ENCODE measurements at places on chromosomes 13 and 19. TPM values are rescaled to one million over a fixed set of nuclear protein-coding genes. Genes with fewer than 3 reads are reported as not detected.

MBD3L3 gene
- not detected for total RNA-seq

FUZ gene
- 14.0 TPM for total RNA-seq

KIR3DL1 gene
- not detected for total RNA-seq

GZMM gene
- not detected for total RNA-seq

SWSAP1 gene
- total RNA-seq, result 2.7 TPM

RXFP2 gene
- total RNA-seq, result not detected

NLRP5 gene
- not detected for total RNA-seq

DNA sequence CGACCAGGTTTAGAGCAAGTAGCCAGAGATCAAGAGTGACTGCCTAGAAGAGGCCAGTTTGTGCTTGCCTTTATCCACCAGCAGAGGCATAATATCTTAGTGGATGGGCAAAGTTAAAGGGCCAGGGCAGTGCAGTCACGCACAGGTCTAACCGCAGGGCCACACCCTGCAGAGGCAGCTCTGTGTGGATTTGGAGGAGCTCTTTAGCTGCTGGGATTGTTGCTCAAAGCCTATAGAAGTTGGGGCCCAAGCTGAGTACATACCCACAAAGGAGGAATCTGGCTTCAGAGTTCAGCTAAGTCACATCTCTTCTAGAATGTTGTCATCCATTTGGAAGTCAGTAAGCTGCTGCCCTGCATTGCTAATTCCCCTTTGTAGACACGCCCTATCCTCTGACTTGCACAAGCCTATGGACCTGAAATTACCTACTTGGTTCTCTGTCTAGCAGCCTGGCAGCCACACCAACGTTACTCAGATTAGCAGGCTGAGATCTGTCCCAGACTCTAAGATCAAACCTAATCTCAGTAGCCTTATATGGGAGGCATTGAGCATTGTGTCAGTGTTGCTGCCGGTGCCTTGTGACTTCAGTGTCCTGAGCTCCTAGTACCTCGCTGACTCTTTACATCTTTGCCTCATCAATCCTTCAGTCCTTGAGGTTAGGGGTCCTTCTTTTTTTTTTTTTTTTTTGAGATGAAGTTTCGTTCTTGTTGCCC lies 102.9 kb upstream of the STARD13 start:
- DNase-seq, result no peak

DNA sequence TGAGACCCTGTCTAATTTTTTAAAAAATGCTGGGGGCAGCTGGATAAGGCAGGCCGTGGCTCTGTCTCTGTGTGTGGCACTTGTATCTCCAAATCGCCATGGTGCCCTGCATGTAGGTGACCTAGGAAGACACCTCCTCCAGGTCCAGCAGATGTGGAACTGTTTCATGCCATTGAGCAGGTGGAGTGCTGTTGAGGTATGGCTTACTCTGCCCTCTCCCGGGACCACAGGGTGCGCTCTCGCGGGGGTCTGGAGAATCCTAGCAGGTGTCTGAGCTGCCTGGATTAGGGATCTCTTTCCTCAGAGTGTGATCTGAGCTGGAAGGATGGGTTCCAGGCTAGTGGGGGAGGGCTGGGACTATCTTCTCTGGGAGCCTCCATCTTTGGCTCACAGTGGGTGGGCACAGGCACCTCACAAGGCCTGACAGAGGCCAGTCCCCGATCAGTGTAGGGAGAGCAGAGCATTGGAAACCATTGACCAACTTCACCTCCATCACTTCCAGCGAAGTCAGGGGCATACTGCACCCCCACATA lies 67.7 kb upstream of the TM9SF2 start:
- DNase-seq, result no peak

DNA sequence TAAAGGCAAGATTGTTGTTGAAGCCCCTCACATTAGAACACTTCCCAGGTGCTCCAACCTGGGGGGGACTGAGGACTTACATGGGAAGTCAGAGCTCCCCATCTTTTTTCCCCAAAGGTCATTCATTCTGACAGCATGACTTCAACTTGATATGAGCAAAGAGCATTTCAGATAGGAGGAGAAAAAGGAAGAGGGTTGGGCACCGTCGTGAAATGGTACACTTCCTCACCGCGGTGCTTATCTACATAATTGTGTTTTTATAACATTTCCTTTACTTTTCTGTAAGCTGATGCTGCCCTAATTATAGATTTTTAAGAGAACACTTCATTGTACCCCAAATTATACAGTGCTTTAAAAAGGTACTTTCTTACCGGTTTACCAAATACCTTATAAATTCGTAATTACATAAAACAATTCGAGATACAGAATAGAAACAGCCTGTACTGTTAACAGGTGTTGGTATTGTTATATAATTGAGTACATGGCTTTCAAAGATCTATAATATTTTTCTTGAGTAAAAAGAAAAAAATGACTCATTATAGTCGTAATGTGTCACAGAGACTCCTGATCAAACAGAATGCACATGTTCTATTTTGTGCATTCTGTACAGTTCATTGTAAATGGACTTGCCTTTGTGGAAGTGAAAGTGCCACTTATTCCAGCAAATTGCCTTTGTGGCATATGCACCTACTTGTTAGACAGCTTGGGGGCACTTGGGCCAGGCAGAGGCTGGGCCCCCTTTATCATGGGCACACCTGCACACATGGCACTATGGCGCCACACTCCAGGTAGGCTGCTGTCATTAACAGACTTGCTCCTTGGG lies 81.8 kb downstream of the GGACT start:
- DNase-seq, result peak; percentile 44

DNA sequence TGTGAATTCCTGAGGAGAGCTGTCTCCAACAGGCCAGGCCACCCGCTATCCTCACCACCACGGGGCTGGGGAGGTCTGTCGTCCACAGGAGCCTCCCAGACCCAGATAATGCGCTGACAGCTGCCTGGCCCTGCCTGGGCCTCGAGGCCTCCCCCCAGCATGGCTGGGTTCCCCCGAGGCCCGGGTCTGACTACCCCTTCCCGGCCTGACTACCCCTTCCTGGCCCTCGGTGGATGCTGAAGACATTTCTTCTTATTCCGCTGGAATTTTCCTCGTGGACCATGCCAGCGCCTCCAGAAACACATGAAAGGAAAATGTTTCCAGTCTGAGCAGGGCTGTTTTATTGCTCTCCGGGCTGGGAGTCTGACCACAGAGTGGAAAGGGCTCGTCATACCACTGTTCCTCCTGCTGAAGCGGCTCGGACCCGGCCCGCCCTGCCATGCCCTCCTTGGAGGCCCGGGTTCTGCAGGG lies 16.8 kb upstream of the COMP start:
- DNase-seq, result no peak

DNA sequence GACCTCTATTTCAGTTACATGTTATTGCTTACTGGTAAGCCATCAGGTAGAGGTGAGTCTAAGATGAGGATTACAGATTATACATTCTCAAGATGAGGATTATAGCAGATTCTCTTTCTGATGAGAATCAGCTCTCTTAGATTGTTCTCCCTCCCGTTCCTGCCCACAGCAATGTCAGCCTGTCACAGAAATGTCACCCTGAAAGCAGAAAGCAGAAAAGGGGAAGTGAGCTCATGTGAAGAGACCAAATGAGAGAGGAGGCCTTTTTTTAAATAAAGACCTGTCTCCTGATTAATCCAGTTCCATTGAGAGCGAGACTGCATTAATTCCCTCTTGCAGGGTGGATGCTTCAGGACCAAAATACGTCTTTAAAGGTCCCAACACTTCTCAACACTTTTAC lies 445.6 kb downstream of the KCTD12 start:
- no peak for DNase-seq

DNA sequence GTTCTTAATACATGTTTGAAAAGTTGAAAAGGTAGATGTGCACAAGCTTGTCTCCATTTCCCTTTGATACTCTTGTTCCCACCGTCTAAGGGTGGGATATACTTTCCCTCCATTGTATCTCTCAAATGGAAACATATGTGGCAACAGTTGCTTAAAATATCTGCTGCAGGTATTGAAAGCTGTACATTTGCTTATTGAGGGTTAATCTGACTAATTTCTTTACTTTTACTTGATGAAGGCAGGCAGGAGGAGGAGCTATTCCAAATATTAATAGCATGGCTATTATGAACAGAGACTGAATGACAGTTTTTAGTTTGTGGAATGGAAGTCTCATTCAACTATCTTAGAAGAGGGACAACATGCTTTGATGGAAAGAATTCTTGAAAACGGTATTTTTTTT lies 103.8 kb downstream of the SLC10A2 start:
- no peak for DNase-seq

DNA sequence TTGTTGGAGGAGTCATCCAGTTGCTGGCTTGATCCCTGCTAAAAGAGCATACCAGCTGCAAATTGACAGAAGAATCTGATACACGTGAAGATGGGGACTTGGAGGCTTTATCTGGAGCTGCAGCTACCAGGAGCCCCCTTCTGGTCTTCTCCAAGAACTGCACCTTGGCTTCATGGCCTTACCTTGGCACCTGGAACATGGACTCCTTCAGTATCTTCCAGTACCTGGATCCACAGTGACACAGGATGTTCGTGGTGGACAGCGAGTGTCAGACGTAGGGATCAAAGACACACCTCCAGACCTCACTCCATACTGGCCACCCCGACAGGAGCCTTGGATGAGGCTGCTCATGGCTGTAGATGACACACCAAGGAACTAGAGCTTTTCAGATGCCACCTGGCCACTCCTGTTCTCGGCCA lies 9.9 kb upstream of the ACSBG2 start:
- DNase-seq, result peak; percentile 75

DNA sequence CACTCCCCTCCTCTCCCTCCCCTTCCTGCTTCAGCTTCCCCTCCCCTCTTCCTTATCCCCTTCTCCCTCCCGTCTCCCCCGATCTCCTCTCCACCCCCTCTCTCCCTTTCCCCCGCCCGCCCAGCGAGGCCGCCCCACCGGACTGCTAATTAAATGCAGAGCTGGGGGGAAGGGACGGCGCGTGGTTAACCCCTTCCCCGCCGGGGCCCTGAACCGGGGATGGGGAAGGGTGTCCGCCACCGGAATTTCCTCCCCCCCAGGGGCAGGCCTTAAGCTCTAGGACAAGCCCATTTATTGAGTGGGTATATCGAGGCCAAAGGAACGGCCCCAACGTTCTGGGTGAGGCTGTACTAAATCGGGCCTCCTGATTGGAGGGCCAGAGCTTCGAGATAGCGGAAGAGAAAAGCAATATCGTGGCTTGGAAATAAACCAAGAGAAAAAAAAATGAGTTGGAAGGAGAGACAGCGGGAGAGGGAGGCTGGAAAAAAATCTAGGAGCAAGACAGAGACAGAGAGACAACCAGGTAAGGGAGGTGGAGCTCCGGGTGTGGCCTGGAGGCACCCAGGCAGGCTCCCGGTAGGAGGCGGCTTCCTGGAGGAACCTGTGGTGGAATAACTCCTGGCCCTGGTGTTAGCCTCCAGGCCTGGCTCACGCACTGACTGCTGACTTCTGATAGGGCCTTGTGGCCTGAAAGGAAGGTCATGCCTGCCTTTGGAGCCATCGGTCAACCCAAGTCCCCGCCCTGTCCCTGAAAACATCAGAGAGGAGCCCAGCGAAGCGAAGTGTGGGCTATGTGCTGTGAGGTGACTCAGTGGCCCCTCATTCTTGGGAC lies 11.6 kb upstream of the JUND start:
- DNase-seq, result peak; percentile 70

GRCh38 chr19:50693064-50693975 lies 26.3 kb downstream of the SHANK1 start:
- no peak for DNase-seq
